ENCODE measurements at places on chromosomes 6 and 20.

GRCh38 chr6:154709621-154710020, 23.6 kb upstream of the SCAF8 start:
- no peak for DNase-seq

GRCh38 chr6:73481969-73482368, 20.4 kb downstream of the MTO1 start:
- DNase-seq, result no peak

GRCh38 chr6:37822851-37823682, 3.5 kb downstream of the ZFAND3 start:
- DNase-seq, result no peak

DNA sequence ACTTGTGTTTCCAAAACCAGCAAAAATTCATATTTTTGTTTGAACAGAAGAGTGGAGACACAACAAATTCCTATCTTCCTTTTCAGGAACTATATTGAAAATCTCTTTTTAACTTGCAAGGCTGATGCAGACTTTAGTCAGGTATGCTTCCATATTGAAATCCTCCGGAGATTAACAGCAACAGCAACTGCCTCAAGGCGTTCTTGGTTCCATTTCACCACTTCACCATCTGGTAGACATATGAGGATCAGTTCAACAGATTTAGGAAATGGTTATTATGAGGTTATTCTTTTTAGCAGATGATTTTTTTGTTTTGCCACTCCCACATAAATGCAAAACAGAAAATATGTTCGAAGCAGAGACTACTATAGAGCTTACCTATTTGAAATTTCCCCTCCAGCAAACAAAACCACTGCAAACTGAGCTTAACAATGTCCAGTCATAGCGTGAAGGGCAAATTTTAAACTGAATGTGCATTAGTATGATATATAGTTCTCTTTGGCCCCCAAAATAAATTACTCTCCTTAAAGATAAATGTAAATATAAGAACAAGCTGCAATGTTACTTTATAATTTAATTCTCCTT, 520.5 kb upstream of the ADGRB3 start:
- no peak for DNase-seq

DNA sequence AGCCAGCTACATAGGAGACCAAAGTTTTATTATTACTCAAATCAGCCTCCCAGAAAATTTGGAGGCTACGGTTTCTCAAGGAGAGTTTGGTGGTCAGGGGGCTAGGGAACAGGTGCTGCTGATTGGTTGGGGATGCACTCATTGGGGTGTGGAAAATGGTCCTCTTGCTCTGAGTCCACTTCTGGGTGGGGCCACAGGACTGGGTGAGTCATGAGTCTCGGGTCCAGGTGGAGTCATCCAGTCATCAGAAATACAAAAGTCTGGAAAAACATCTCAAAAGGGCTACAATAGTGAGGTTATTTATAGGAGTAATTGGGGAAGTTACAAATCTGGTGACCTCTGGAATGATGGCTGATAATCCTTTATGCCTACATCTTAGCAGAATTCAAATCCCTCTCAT, 54.3 kb upstream of the SLC22A16 start:
- DNase-seq, result no peak

GRCh38 chr20:722822-723644, 45.3 kb downstream of the SLC52A3 start:
- no peak for DNase-seq

- no peak for DNase-seq
Measured at GRCh38 chr20:9059931-9060330, 9.0 kb upstream of the PLCB4 start.

- DNase-seq, result no peak
Measured at GRCh38 chr6:125020385-125020784, 58.1 kb downstream of the RNF217 start.

DNA sequence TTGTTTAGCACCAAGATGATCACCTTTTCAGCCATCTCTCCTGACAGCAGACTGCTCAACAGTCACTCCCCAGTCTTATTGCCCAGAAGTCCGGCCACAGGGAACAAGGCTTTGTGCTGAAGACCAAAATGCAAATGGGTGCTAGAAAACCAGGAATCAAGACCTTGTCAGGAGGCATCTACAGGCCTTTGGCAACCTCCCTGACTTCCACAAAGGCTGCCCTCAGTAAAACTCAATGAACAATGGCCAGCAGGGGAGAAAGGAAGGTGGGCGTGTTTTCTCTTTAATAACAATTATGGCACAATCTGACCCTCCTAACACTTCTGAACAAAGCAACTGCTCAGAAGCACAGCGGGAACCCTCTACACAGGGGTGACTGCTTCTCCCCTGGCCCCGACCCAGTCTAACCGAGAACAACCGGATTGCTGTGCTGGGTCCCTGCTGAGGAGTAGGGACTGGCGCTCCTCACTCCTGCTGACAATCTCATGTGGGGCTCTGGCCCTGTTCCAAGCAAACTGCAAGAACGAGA, 41.6 kb downstream of the PLCG1 start:
- DNase-seq, result peak; percentile 84

- no peak for DNase-seq
Measured at GRCh38 chr20:20802328-20802727, 89.9 kb upstream of the RALGAPA2 start.

- DNase-seq, result peak; percentile 4
Measured at GRCh38 chr6:39428816-39429215, 106.3 kb upstream of the KCNK16 start.

GRCh38 chr6:139979021-139979725, 604.7 kb upstream of the CITED2 start:
- no peak for DNase-seq

DNA sequence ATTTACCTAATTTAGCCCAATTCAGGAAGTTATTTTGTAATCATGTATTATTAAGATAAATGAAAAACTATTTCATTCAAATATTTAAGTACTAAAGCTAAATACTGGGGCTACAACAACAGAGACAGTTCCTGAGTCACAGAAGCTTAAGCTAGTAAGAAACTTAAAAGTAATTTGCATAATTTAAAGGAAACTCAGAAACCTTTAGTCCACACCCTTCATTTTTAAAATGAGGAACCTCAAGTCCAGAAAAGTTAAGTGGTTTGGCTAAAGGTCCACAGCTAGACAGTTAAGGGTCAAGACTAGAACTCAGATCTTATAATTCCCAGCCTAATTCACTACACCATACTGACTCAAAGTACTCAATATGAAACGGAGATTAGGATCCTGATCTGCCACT, 7.2 kb downstream of the LMBRD1 start:
- DNase-seq, result no peak

DNA sequence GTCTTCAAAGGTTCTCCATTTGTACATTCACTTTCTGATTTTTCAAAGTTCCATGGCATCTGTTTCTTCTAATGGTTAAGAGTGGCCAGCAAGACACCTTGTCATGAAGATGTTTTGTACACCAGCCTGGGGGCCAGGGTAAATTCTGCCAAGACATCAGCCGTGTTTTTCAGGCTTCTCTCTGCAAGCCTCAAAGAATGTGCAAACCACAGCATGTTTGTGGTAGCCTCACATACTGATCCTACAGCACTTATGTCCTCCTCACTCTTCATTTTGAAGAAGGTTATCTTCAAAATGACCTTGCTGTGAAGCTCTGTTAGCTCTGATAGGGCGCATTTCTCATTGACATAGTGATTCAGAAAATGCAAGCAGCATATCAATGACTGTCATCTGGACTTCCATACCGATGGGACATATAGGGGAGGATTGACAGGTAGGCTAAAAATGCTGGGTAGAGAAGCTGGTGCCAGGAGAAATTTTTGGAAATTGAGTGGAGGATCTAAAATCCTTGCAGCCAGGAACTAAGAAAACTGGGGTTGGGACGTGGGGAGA, 59.3 kb upstream of the SPTLC3 start:
- no peak for DNase-seq

- no peak for DNase-seq
Measured at GRCh38 chr6:162313922-162314660, 413.5 kb downstream of the PRKN start.

- no peak for DNase-seq
Measured at GRCh38 chr20:52457826-52458225, 266.2 kb upstream of the ZFP64 start.

DNA sequence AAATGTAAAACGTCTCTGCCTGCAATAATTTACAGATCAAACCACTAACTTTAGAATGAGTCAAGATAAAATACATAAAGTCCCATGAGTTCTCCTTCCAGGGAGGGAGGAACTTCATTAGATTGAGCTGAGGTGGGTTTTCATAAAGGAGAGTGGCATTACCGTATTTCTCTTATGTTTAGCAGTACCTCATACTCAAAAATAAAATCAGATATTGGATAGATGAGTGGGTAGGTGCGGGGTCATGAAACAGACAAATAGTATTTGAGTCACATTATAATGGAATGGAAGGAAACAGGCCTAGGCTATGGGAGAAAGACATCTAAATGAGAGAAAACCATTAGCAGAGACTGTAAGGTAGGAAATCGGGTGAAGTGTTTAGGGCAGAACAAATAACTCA, 166.1 kb upstream of the SMLR1 start:
- DNase-seq, result no peak

- no peak for DNase-seq
Measured at GRCh38 chr20:44264287-44264686, 17.2 kb downstream of the GDAP1L1 start.

DNA sequence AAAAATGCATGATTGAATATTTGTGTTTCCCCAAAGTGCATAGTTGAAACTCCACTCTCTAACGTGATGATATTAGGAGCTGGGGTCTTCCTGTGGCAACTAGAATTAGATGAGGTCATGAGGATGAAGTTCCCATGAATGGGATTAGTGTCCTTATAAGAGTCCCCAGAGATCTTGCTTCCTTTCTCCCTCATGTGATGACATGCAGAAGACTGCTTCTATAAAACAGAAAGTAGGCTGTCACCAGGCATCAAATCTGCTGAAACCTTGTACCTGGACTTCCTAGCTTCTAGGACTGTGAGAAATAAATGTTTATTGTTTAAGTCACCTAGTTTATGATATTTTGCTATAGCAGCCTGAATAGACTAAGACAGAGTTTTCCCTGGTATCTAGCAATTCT, 586.5 kb upstream of the EPHA7 start:
- DNase-seq, result no peak

- no peak for DNase-seq
Measured at GRCh38 chr20:14067603-14068002, 72.3 kb downstream of the MACROD2 start.

- no peak for DNase-seq
Measured at GRCh38 chr6:131966443-131966842, 15.3 kb upstream of the CCN2 start.

DNA sequence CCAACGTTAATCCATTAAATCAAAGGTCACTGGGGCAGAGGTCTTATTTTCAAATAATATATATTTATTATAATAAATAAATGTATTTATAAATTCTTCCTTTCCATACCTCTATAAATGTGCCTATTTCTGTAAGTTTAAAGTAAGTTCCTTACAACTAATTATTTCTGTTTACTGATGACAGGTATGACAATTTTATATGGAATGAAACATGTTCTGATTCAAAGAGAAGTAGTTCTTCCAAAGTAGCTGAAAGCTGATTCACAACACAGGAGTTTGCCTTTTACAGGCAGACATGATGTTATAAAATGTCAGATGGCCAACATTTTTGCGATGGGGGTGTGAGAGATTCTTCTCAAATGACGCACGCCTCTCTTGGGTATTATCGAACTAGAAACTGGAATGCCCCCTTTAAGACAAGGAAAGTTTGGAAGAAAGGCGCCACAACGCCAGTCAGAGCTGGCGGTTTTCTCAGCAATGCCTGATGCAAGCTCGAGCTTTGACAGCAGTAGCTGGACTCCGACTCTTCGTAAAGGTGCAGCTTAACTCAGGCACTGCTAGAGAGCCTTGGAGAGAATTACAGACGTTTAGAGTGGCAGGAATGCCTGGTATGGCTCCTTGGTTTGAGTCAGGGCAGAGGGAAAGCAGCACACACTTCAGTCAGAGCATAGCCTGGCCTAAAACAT, 92.1 kb downstream of the FOXC1 start:
- no peak for DNase-seq

DNA sequence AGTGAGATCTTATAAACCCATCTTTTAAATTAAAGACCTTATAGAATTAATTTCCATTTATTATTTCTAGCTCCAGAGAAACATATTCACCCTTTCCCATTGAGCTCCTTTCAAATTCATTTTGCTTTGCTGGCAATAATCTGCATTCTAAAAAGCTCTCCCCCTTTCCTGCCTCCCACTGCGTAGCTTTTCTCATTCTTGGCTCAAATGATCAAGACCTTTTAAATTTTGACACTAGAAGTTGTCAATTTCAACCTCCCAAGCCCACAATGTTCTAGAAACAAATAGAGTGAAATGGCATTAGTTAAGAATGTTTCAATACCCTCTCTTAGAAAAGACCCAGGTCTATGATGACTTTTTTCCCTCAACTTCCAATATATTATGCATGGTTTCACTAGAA, 186.9 kb downstream of the AKAP7 start:
- no peak for DNase-seq

DNA sequence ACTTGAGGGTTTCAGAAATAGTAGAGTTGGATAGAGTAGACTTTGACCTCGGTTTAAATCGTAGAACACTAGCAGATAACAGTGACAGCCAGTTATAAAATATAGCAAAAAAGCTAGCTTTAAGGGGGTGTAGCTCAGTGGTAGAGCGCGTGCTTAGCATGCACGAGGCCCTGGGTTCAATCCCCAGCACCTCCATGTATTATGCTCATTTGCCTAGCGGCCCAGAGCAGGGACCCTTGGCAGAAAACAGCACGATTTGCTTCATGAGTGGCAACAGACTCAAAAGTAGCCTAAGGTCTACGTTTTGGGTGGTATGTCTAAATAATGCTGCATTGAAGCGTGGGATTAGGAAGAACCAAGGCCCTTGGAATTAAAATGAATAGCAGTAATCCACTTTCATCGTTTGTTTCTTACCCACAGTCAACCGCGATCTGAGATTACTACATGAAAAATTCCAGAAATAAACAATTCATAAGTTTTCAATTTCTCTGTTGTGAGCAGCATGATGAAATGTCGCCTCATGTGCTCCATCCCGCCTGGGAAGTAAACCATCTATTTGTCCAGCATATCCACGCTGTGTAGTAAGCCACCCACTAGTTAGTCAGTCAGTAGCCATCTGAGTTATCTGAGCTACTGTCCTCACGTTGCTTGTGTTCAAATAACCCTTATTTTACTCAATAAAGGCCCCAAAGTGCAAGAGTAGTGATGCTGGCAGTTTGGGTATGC, 184.9 kb downstream of the GPX5 start:
- peak; percentile 20 for DNase-seq

DNA sequence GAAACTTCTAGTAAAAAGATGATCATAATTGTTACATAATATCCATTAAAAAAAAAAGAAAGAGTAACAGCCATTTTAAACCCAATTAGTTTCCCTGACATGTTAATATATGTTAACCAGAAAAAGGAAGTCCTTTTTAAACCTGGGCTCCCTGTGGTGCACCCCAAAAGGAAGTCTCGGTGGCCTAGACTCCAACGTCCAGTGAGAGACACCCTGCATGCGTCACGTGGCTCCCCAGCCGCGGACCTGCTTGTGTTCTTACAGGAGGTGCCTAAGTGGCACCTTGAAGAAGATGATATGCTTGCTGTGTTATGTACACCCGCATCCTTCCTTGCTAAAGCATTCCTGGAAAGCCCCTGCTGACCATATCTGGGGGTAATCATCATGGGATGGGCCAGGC, 50.1 kb downstream of the FOXC1 start:
- DNase-seq, result no peak

GRCh38 chr6:135269481-135269891, 88.4 kb downstream of the MYB start:
- DNase-seq, result peak; percentile 34

GRCh38 chr6:37587866-37588734, 88.4 kb upstream of the CCDC167 start:
- DNase-seq, result no peak

Data from NCI-H2081 (cell line).